Stimulated activated CD4-positive, alpha-beta T cell treated with anti-CD3 and anti-CD28 coated beads, Interleukin-1b, Interleukin-23, amount 100 ng/mL, for 1 hour (primary cell): ENCODE measurements at places on chromosomes 7 and 10.

DNA sequence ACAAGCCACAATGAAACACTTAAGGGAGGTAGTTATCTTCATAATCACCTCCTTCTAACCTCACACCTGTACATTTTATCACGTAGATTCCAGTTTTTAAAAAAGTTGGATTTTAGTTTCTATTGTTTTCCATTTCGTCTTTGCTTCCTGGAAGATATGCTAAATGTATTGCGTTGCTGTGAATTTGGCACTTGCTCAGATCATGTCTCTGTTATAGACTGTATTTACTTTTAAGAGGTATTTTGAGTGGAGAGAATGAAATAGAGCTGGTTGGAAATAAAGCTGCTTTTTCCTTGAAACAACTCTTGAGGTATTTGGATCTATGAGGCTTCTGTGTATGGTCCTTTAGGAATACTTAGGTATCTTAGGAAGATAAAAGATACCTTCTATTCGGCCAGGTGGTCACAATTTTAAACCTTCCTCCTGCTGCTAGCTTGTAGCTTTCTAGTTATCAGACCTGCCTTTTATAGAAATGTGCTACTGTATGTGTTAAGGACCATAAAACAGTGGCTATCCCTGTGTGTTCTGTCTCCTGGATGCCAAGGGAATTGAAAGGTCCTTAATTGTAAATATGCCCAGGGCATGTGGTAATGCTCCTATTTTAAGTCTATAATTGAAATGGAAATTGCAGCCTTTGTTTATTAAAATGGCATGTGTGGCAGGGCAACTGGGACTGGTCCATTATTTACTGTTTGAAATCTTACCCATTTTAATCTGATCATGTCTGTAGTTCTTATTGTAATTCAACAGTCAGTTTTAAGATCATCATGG, 147.7 kb downstream of the SND1 start:
- no peak for DNase-seq

DNA sequence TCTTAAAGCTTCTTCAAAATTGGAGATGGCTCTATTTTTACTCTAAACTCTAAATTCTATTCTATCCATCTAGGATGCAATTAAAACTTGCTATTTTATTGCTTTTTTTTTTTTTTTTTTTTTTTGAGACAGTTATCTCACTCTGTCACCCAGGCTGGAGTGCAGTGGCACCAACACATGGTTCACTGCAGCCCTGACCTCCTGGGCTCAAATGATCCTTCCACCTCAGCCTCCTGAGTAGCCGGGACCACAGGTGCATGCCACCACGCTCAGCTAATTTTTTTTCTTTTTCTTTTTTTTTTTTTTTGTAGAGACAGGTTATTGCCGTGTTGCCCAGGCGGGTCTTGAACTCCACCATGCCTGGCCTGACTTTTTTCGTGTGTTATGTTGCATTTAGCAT, 41.2 kb downstream of the DNAJC1 start:
- no peak for DNase-seq

DNA sequence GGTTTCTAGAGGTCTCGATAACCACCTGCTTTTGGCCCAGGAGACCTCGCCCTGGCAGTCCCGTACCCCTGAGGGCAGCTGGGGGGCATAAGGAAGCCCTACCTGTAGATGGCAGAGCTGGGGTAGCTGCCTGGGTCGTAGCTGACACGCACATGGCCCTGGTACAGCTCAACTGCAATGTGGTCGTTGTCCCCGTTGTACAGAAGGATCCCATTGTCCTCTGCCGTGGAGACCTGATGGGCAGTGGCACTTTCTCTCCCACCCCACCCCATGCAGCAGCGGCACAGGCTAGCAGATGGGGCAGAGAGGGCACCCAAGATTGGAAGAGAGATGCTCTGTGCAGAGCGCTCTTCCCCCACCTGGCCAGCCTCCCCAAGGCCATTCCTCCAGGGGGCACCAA, 172.5 kb downstream of the LCOR start:
- DNase-seq, result no peak

GRCh38 chr7:96992192-96993005, 13.0 kb upstream of the DLX6 start:
- DNase-seq, result no peak

- DNase-seq, result no peak
Observed at GRCh38 chr7:103446049-103446520, at the start of gene SLC26A5. Gene SLC26A5 (minus strand): TSS chr7:103446207. CDS start chr7:103421514, 24,693 bp downstream.

GRCh38 chr7:69388452-69389137, 209.7 kb upstream of the AUTS2 start:
- DNase-seq, result no peak

- DNase-seq, result no peak
Observed at GRCh38 chr7:85204496-85204895, 17.6 kb upstream of the SEMA3D start.

DNA sequence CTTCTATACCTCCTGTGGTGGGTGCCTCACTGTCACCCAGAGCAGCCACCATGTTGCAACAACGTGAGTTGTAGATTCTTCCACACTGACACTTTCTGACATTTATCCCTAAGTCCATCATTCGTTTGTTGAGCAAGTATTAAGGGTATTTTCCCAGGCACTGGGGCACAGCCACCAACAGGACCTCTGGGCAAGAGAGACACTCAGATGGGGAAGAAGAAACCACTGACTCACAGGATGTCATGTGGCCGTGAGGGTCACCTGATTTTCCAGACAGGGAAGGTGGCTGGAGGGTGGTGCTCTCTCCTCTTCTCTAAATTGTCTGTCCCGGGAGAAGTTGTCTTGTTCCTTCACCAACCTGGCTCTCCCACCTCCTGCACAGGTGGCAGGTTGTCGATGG, 51.7 kb upstream of the PPIF start:
- no peak for DNase-seq

GRCh38 chr7:143126146-143126545, 5.7 kb upstream of the PIP start:
- no peak for DNase-seq

DNA sequence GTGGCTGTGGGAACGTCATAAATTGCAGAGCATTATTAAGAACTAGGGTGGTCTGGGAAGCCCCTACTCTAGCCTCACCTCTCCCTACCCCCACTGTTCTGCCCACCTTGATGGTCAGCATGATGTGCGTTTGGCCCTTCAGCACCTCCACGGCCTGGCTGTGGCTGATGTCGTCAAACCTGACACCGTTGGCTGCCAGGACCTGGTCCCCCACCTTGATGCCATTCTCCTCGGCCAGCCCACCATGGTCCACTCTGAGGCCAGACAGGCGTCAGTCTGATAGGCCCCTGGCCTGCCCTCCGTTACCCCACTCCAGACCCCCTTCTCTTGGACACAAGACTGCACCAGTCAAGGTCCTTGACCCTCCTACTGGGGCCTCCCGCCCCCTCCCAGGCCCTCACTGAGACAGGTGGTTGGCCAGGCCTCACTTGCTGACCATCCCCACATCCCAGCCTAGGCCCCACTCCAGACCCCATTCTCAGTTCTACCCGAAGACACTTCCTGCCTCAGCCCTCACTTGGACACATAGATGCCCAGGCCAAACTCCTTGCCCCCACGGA, 9.2 kb downstream of the PDZD7 start:
- DNase-seq, result no peak

- no peak for DNase-seq
Observed at GRCh38 chr10:75495434-75496190, 64.2 kb downstream of the LRMDA start.

DNA sequence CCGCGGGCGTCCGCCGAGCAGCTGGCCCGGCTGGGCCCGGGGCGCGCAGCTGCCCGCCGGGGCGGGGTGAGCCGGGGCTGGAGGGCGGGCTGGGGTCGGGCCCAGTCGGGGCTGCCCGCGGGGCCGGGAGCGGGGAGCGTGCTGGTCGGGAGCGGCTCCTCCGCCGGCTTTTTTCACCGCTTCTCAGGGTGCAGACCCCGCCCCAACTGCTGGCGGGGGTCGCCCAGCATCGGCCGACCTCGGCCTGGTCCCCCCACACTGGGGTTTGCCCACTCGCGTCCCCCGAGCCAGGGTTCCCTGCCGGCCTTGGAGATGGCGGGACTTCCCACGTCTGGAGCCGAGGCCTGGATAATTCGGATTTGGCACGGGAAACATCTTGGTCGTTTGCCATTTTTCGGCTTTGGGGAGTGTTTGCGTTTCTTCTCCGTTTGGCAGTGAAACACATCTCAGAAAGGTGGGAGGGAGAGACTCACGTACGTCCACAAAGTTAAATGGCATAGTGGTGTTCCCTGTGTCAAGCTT, 432 bp downstream of the TMEM248 start:
- no peak for DNase-seq

DNA sequence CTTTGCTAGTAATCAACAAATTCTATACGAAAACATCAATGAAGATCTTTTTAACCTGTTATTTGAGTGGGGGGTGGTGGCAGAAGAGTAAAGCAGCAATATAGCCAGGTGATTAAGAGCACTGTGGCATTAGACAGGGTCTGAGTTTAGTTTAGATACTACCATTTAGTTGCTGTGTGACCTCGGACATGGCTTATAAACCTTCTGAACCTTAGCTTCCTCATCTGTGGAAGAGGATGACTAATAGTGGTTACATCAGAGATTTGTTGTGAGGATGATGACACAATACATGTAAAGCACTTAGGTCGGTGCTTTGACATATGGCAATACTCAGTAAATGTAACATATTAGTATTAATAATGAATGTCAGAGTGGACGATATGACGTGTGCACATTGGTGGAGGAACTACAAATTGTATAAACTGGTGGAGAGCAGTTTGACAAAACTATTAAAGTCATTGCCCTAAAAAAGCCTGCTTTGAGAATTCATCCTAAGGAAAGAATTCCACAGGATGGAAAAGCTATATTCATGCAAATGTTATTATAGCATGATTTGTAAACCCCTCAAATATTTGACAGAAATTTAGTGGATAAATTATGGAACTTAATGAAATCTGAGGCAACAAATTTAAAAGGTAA, 24.3 kb downstream of the SPAG6 start:
- DNase-seq, result no peak

GRCh38 chr7:1883834-1884582, 213.9 kb downstream of the ELFN1 start:
- no peak for DNase-seq

DNA sequence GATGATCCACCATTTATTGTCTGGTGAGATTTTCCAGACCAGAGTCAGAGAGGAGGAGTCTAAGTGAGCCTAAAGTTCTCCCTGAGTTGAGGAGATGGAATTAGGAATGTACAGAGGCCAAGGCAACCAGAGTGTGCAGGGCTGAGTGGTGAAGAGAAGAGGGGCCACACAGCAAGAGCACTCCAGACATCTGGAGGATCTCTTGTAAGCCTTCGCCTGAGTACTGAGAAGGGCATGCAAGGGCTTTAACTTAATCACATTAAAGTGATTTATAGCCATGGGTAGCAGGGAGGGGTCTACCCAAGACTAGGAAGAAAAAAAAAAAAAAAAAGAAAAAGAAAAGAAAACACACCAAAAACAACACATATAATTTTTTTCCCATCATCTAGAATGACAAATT, 1190.4 kb downstream of the GATA3 start:
- no peak for DNase-seq

- no peak for DNase-seq
Observed at GRCh38 chr10:120555842-120556532, 99.0 kb downstream of the PLPP4 start.

- DNase-seq, result no peak
Observed at GRCh38 chr7:89133357-89133756, 337.8 kb upstream of the TEX47 start.

GRCh38 chr10:114276671-114277070, 37.6 kb downstream of the VWA2 start:
- DNase-seq, result no peak

GRCh38 chr10:33193701-33194521, 140.6 kb downstream of the NRP1 start:
- no peak for DNase-seq

GRCh38 chr10:44404741-44405437, 20.0 kb upstream of the CXCL12 start:
- no peak for DNase-seq

DNA sequence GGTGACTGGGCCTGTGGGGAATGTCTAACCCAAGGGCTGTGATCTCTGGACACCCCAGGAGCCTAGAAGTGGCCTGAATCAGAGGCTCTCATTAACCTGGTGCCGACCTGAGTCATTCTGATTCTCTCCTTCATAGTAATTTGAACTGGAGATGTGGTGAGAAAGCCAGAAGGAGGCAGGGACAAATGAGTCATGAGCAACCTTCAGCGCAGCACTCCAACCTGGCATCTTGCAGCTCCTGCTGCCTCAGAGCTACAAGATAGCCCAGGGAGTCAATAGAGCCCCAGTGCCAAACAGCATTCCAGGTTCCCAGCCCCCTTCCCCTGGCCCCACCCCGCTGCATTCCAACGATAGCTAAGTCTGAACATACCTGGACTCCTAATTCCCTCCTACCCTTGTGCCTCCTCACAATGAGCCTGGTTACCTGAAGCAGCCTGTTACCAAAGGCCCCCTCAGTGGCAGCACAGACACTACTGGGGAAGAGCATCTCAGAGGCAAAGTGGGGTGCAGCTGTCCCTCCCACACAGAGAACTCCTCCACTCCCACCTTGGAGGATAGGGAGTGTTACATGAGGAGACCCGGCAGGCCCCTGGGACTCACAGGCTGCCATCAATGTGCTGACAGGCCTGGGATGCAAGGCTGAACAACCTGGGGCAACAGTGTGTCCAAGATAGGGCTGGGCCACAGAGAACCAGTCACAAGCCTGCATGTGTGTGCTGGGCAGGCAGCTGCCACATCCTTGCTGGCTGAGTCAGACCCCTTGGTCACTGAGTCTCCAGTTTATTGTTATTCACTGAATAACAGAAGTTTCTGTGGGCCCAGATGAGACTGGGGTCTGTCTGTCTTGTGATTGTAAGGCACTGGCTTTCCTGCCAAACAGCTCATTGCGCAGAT, 76.8 kb upstream of the LEP start:
- DNase-seq, result no peak
